ENCODE measurements at places on chromosomes 1 and 21.

DNA sequence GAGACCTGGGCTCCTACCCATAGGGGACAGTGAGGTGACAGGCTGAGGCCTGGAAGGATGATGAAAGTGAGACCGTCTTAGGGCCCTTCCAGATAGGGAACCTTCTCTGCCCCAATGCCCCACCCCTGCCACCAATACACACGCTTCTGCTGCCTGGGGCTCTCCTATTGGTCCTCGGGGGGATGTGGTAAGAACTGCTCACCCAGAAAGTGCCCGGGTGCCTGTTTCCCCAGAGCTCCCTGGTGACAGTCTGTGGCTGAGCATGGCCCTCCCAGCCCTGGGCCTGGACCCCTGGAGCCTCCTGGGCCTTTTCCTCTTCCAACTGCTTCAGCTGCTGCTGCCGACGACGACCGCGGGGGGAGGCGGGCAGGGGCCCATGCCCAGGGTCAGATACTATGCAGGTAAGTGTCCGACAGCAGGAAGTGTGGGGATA is 948 bp downstream of the SEMA4A start:
- no peak for DNase-seq

GRCh38 chr1:164868990-164869389 is 310.0 kb downstream of the PBX1 start:
- no peak for DNase-seq

GRCh38 chr1:228150461-228151179 is 890 bp downstream of the GJC2 start:
- DNase-seq = no peak

- DNase-seq = no peak
Observed at GRCh38 chr21:37414292-37415253, 48.0 kb downstream of the DYRK1A start.

DNA sequence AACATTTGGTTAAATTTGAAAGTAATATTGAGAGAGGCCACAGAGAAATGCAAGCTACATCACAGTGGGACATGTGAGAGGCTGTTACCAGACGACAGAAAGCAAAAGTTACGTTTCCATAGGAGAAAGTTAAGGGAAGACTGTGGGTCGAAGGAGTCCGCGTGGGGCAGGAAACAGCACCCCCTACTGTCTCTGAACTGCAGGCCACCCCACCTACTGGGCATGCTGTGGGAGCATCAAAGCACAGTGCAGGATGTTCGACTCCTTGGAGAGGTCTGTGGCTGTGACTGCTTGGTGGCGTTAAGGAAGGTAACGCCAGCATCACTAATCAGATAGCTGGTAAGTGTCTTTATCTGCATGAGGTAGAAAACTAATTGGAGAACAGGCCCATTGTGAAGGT is 123.9 kb downstream of the PTBP2 start:
- peak; percentile 1 for DNase-seq

GRCh38 chr1:99728494-99729235 is 37.8 kb downstream of the FRRS1 start:
- DNase-seq = no peak

DNA sequence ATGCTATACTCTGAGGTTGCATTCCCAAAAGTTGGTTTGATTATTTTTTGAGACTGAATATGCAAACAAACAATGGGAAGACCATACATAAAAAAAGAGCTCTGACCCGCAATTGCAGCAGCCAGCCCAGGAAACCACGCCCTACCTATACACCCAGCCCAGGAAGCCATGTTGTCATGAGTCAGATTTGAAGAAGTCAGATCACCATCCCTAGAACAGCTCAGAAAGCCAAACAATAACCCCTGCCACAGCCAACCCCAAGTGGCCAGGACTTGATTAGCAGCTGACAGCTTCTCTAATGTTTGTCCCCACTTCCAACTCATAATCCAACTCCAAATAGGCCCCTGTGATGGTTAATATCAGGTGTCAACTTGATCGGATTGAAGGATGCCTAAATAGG is 621.9 kb downstream of the NPHP4 start:
- DNase-seq = no peak

DNA sequence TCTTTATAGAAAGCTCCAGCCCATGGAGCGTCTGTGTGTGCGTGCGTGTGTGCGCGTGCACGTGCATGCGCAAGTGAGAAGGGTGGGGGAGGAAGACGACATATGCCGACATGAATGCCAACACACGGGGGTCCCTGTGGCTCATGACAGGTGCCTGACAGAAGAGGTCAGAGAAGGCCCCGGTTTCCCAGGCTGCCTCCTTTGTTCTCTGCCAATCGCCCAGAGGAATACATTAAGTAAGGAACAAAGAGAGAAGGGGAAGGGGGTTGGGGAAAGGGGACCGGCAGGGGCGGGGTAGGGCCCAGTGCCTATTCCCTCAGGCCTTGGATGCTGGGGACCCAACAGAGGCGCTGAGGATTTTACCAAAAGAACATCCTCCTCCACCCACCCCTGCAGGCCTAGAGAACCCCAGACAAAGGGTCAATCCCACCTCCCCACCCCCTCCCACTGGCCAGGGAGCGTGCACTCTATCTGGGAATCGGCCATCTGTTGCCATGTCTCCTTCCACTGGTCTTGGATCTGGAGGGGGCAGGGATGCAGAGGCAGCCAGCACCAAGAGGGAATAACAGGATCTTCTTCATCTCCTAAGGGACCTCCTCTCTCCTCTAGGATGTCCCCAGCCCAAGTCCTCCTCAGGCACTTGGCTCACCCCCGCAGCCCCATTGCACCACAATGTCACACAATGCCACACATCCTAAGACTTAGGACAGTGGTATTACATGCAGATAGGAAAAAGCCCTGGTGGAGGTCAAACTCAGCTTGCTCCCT is 39.4 kb downstream of the PIK3C2B start:
- DNase-seq = no peak

DNA sequence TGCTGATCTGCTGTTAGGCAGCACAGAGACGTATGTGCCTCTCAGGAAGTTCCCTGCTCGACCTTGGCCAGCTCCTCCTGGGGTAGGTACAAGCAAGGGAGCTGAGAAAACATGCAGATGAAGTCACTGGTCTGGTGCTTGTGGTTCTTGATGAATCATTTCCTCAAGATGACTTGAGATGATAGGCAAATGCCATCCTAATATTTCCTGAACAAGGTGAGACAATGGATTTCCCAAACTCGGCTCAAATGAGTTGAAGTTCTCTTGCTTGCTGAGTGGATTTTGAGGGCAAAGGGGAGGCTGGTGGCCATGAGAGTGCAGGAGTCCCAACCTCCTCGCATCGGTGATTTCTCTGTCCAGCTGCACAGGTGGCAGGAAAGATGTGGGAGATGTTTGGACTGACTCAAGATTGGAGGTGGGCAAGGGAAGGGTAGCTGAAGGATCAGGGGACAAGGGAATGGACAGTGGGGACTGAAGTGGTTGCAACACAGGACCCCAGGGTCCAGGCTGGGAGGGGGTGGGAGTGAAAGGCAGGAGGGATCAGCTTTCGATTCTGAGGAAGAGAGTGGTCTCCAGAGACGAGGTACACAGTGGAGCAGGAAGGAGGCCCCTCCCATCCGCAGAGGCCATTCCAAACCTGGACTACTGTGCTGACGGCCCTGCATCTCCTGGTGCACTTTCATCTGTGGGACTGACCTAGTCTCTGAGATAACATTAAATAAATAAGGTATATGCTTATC is 63.9 kb downstream of the CAPN2 start:
- peak; percentile 32 for DNase-seq

DNA sequence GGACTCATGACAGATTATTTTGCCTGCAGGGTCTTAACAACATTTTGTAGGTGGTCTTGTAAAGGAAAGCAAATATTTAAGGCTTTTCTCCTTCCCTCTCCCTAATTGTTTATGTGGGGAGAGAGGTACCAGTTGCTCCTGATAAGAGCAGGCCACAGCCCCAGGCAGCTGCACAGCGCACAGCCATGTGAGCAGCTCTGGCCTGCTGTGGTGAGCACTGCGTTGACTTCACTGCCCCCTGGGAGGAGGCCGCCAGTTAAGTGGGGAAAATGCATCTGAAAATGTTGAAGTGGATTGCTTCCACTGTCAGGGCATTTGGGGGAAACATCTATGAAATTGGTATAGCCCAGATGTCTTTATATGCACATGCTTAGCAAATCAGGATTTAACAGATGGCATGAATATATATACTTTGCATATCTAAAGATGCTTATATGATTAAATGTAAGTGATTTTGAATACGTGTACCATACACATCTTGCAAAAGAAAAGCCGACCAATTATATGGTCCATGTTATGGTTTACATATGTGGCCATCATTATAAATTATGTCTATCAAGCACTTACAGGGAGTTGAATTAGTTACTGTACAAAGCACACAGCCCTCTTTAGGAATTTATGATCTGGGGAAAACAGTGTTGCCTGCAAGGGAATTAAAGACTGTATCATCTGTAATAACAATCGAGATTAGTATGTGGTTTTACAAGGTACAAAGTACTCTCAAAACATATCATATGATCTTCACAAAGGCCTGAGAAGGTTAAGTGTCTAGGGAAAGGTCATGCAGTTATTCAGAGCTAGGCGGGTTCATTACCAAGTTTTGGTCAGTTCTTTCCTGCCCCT is 132.1 kb downstream of the RHOU start:
- DNase-seq = no peak

DNA sequence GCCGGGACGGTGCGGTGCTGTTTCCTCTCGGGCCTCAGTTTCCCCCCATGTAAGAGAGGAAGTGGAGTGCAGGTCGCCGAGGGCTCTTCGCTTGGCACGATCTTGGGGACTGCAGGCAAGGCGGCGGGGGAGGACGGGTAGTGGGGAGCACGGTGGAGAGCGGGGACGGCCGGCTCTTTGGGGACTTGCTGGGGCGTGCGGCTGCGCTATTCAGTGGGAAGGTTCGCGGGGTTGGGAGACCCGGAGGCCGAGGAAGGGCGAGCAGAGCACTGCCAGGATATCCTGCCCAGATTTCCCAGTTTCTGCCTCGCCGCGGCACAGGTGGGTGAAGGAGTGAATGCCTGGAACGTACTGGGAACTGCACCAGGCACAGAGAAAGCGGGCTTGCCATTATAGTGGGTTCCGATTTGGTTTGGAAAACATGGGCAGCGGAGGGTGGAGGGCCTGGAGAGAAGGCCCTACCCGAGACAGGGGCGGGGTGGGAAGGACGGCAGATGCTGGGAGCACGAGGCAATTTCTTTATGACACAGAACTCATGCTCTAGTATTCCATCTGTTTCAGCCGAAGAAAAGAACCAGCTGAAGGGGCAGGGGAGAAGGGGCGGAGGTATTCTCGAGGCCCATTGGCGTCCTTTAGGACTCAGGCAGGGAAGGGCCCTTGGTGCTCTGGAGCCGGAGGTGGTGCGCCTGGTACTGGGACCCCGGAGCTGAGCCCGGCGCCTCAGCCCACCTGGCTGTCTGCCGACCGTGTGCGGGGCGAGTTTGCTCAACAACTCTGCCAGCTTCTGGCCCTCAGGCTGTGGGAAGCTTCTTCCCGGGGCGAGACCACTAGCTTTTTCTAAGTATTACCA is 960 bp downstream of the PCSK9 start:
- DNase-seq = no peak

- peak; percentile 3 for DNase-seq
Observed at GRCh38 chr1:7975212-7975865, 13.8 kb downstream of the PARK7 start.

DNA sequence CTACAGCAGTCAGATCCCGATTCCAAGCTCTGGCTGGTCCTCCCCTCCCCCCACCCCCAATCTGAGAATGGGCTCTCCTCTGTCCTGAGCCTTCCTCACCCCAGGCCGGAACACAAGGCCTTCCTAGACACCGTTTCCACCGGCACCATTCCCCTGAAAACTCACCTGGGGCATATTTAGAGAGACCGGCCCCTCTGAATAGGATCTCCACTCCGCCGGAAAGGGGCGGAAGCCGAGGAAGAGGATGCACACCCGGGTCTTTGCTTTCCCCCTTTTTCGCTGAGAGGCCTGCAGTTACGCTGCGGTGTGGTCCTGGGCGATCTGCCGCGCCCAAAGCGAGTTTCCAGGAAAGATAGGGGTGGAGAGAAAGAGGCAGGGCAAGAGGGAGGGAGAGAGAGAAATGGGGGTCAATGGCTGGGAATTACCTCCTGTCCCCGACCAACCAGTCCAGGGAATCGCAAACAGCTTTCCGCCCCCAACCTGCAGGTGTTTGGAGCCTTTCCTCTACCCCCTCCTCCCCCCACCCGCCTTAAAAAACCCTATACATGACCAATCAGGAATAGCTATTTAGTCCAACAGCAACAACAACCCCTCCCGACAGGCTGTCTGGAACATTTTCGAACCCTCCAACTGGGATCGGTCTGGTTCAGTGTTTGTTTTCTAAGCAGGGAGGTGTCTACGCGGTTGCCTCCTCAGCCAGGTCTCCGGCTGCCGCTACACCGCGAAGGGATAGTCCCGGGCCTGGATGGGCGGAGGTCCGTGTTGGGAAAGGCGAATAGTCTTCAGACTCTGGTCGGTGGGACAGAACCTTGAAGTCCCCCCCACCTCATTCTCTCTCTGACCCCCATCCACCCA is 2.8 kb downstream of the TAL1 start:
- no peak for DNase-seq

GRCh38 chr1:19204446-19205266 is 5.4 kb downstream of the UBR4 start:
- DNase-seq = no peak

DNA sequence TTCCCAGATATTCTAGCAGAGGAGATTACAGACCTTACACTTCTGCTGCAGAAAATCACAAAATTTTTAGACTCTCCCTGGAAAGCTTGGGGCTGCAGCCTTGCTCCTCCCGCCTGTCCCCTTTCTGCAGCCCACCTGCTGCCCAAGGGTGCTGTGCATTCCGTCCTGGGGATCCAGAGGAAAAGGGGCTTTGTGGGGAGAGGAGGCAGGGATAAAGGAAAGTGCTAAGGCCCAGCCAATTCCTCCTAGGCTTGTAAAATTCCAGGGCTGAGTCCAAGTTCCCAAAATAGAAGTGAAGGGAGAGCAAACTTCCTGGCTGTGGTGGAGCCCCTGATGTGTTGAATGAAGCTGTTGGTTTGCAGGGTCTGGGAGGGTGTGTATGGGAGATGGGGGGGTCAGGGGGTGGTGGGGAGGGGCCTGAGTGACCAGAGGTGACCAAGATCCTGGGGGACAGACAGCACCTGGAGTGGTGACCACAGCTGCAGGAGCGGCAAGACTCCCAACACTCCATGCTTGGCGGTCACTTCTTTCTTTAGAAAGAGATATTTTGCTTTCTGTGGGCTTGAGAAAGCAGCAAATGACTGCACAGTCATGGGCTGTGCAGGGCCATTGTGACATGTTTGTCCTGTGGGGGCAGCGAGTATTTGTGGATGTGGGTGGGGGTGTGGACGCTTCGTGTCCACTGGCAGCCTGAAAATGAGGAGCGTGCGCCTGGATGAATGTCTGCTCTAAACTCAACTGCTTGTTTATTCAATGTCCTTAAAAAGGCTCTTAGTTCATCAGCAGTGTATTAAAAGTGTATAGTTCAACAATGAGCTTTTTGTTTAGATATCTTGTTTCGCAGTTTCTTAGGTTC is 68.4 kb downstream of the TLR5 start:
- DNase-seq = no peak

Measured in stimulated activated naive CD4-positive, alpha-beta T cell treated with Interleukin-2 at 50 U/mL for 16 hours (primary cell).